Fibroblast of mammary gland (primary cell): ENCODE measurements at places on chromosomes 11 and 22.

- peak; percentile 48 for DNase-seq
Measured at GRCh38 chr22:42364604-42365110, 67.5 kb downstream of the NFAM1 start.

GRCh38 chr11:116642902-116643301 lies 129.9 kb downstream of the BUD13 start:
- no peak for DNase-seq

- DNase-seq = no peak
Measured at GRCh38 chr11:44613153-44613552, 47.7 kb downstream of the CD82 start.

- DNase-seq = no peak
Measured at GRCh38 chr11:115716601-115717529, 212.7 kb upstream of the CADM1 start.

GRCh38 chr22:49673048-49673447 lies 154.6 kb downstream of the BRD1 start:
- DNase-seq = no peak
